Fibroblast of lung (primary cell): ENCODE measurements at places on chromosomes 12 and 14. TPM values are rescaled to one million over a fixed set of nuclear protein-coding genes. Genes with fewer than 3 reads are reported as not detected.
A peak's percentile ranks its signal among the peaks of the same experiment; 100 is the strongest.

GRCh38 chr14:63928744-63929174 is 76.0 kb downstream of the SYNE2 start:
- peak; percentile 12 for DNase-seq
- H3K4me1 ChIP-seq = no peaks in the 10 kb centered on the region
- no peaks in the 10 kb centered on the region for H3K36me3 ChIP-seq
- no peak overlapping the region for H3K27ac ChIP-seq
- H3K27me3 ChIP-seq = no peaks in the 10 kb centered on the region

DNA sequence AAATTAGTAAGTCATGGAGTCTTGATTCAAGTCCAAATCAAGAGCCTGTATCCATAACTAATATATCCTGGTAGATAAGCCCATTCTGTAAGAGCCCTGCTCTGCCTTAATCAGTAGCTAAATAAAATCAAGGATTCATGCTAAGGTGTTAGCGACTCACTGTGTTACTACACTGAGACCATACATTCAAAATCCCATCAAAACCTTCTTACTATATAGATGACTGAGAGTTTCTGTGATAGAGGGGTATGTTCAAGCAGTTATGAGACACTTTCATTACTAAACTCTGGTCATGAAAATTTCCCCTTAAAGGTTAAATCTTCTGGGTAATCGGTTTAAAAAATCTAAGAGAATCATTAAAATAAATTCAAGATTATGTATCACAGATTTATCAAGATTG is 78.5 kb downstream of the MDGA2 start:
- H3K4me1 ChIP-seq = no peaks in the 10 kb centered on the region
- H3K27ac ChIP-seq = no peak overlapping the region
- H3K4me3 ChIP-seq = no peak overlapping the region
- no peaks in the 10 kb centered on the region for H3K27me3 ChIP-seq

DNA sequence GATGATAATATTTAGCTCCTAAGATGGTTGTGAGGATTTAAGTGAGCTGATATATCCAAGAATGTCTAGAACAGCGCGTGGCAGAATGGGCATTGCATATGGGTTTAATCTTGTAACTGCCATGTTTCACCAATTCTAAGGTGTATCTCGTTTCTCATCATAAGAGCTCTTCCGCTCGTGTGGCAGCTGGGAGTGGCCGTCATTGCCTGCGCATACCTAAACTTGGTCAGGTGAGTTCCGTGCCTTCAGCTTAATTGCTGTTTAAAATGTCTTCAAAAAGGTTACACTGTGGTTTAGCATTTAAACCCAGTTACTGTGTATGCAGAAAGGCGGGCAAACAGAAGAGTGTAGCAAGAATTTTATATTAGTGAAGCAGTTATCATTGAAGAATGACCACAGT is 4.5 kb upstream of the AQP2 start:
- no peak overlapping the region for H3K27ac ChIP-seq
- no peak for DNase-seq
- no peaks in the 10 kb centered on the region for H3K4me1 ChIP-seq

- DNase-seq = peak; percentile 41
These were observed 14.2 kb upstream of the PLXNC1 start for GRCh38 chr12:94133964-94134795.

DNA sequence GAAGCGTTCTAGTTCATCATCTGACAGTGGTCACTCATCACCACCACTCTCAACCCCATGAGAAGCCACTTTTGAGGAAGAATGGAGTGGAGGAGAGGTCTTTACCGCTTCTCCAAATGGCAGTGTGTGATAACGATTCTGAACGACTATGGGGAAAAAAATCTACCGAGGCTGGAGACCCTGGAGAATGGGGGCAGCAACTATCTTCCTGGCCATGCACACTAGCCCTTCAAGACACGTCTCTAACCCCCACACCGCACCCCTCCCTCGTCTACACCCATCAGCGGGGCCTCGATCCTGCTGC is 365 bp downstream of the ING4 start:
- H3K4me3 ChIP-seq = peak overlapping the region; percentile 78
- no peaks in the 10 kb centered on the region for H3K27me3 ChIP-seq
- no peak for DNase-seq
- H3K36me3 ChIP-seq = peaks cover 1% of the 10 kb centered on the region

GRCh38 chr12:107571492-107571891 is 114.1 kb upstream of the PWP1 start:
- H3K36me3 ChIP-seq = no peaks in the 10 kb centered on the region
- H3K4me3 ChIP-seq = no peak overlapping the region
- no peak overlapping the region for H3K27ac ChIP-seq
- DNase-seq = no peak
- H3K4me1 ChIP-seq = no peaks in the 10 kb centered on the region
- no peaks in the 10 kb centered on the region for H3K27me3 ChIP-seq

- peak; percentile 32 for DNase-seq
- no peaks in the 10 kb centered on the region for H3K27me3 ChIP-seq
- H3K4me3 ChIP-seq = no peak overlapping the region
- H3K4me1 ChIP-seq = no peaks in the 10 kb centered on the region
- no peak overlapping the region for H3K27ac ChIP-seq
- no peaks in the 10 kb centered on the region for H3K36me3 ChIP-seq
These were observed 9.0 kb upstream of the NOVA1 start for GRCh38 chr14:26606729-26607312.

DNA sequence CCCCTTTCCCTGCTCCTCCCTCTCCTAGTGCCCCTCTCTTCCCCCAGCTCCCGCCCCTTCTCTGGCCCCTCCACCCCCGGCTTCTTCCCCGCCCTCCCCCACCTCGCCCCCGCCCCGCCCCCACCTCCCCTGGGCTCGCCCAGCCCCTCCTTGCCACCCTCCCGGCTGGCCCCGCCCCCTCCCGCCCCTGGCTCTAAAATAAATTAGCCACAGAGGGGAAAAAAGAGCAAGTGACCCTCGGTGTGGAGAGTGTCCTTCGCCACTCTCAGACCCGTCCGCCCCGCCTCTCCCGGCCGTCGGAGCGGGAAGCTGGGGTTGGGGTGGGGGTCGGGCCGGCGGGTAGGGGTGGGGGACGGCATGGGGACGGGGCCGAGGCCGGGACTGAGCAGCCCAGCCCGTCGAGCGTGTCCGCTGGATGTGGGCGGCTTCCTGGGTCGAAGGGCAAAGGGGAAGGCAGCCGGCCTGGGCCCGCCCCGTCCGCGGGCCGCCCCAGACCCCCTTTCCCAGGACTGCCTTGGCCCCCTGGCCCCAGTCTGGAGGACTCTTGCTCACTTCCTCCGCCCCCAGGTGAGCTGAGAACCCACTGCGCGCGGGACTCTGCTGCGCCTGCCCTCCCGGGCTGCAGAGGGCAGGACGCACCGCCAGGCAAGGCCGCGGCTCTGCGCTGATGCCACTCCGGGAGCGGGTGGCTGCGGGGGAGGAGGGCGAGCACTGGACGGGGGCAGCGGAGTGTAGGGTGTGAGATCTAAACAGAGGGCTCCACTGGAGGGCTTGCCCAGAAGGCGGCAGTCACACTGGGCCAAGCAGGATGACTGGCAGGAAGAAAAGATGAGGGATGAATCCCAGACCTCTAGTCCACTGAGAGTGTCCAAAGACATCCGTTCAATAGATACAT is 570 bp upstream of the FIGNL2 start:
- no peak overlapping the region for H3K4me3 ChIP-seq
- H3K27ac ChIP-seq = no peak overlapping the region
- H3K27me3 ChIP-seq = peaks cover 46% of the 10 kb centered on the region
- no peaks in the 10 kb centered on the region for H3K4me1 ChIP-seq

DNA sequence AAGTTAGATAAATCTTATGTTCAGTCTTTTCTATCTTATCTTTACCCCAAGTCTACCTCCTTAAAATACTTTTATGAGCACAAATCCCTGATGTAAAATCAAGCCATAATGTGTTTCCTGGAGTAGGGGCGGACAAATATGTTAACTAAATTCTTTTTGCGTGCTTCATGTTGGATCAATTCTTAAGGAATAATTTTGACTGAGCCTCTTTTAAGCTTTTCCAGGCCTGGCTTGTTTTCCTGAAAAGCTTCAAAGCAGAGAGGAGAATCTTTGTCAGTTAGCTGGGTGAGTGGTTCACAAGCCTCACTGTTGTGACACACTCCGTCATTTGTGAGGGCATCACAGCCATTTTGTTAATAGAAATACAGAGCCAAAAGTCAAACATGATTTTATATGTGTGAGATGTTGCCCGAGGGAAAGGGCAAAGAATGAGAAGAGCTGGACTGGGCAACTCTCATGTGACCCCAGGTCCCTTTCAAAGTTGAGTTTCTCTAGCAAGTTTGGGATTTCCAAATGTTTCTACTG is 468.9 kb downstream of the RGS6 start:
- no peaks in the 10 kb centered on the region for H3K36me3 ChIP-seq
- H3K27me3 ChIP-seq = no peaks in the 10 kb centered on the region
- H3K27ac ChIP-seq = no peak overlapping the region
- no peak for DNase-seq
- no peak overlapping the region for H3K4me3 ChIP-seq
- H3K4me1 ChIP-seq = no peaks in the 10 kb centered on the region

DNA sequence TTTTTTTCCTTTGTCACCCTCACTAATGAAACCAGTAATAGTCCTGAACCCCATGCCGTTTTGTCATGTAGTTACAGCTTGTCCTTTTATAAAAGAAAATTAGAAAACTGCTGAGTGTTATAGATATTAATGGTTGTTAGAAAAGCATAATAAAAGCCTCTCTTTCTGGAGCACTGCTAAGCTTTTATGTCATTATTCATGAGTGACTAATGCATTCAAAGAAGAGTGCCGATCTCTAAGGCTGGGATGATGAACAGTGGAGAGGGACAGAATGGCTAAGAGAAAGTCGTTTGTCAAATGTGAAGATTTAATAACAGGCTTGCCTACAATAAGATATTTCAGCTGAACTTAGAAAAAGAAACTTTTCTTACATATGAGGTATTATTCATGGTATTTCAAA is 121.6 kb downstream of the MGAT4C start:
- no peaks in the 10 kb centered on the region for H3K36me3 ChIP-seq
- H3K4me3 ChIP-seq = no peak overlapping the region
- DNase-seq = peak; percentile 5
- no peaks in the 10 kb centered on the region for H3K27me3 ChIP-seq
- H3K27ac ChIP-seq = no peak overlapping the region

CLEC4A gene
- total RNA-seq = 0.26 and 0.33 TPM in 2 replicates

POLR3B gene
- total RNA-seq = 9.0 and 9.9 TPM in 2 replicates

ADGRD1 gene
- 7.3 and 13.4 TPM in 2 replicates for total RNA-seq

EIF2S1 gene
- 152 and 180 TPM in 2 replicates for total RNA-seq

HOXC9 gene
- 0.26 TPM in 1 of 2 replicates, not detected in the other for total RNA-seq

OR4K2 gene
- not detected in 2 replicates for total RNA-seq

CLECL1 gene
- total RNA-seq = not detected in 2 replicates
